ENCODE measurements at places on chromosomes 5 and 9.

- DNase-seq: no peak
Measured at GRCh38 chr5:10442576-10442975, 897 bp downstream of the ROPN1L start.

DNA sequence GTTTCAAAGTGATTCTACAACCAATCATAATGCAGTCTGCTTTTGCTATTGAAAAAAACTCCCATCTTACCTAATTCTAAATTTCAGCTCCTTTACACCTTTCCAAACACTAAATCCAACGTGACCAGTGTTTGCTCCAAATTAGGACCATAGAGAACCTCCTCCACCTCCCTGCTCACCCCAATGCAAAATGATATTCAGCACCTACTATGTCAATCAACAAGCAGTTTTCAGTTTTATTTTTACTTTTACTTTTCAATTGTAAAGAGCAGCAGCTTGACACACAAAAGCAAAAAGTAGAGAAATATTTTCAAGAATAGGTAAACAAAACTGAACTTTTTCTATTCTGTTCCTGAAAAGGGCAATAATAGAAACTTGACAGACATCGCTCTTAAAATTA, 3.4 kb downstream of the FAM13B start:
- DNase-seq: no peak

- DNase-seq: no peak
Measured at GRCh38 chr9:98365227-98365669, 109.8 kb upstream of the TBC1D2 start.

DNA sequence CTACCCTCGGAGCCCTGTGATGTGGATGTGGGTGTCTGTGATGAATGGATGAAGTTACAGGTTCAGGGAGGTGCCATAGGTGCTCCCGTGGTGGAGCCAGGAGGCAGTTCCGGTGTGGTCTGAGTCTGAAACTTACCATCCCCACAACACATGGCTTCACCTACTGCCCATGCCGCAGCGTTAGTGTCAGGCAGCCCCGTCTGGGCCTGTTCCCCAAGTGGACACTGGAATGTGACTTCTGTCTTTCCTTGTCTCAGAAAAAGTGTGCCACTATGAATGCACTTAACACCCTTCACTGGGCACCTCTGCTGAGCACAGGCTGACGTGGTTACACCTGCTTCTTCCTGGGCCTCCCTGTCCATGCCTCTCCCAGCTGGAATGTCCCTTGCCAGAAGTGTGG, 8.6 kb downstream of the ANKRD33B start:
- DNase-seq: no peak

DNA sequence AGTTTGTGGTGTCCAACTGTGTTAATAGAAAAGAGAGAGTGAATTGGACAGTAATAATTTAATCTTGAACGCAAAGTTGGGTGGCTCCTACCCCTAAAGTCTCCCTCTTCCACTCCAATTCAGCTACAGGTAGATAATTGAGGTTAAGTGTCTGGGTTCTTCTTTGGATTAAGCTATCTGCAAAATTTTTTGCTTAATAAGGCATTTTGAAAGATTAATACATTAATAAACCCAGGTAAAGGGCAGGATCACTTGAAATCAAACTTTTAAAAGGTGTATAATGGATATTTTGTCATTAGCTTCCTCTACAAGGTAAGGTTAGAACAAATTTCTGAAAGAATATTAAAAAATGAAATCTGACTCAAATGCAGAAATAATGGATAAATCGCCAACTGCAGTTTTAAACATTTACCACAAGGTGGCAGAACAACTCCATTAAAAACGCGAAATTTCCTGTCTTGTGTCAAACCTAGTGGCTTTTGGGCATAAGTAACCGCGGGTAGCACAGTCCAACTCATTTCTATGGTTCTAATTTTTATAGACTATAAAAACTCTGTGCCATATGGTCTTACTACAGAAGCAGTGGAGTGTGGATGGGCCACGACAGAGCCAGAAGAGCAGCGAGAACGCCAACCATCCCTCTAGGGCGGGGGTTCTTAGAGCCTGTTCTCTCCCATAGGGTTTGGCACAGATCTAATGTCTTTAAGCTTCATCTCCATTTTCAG, 276.5 kb downstream of the ARHGEF28 start:
- DNase-seq: no peak

GRCh38 chr5:53206562-53206961, 97.0 kb upstream of the MOCS2 start:
- DNase-seq: no peak

DNA sequence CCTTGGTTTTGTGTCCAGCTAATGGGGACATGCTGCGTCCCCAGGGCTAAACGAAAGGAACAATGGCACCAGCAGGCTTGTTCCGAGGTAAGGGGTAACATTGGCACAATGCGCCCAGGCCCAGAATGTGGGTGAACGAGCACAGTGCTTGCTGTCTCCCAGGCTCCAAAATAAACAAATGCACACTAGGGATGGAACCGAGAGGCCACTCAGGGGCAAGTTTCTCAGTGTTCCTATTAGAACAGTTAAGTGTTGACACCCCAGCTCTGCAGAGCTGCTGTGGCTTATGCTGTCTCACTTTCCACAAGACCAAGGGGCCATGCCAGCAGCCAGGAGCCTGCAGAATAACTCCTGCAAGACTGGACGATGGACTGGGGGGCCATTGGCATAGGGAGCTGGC, 492.4 kb downstream of the GADD45G start:
- no peak for DNase-seq

DNA sequence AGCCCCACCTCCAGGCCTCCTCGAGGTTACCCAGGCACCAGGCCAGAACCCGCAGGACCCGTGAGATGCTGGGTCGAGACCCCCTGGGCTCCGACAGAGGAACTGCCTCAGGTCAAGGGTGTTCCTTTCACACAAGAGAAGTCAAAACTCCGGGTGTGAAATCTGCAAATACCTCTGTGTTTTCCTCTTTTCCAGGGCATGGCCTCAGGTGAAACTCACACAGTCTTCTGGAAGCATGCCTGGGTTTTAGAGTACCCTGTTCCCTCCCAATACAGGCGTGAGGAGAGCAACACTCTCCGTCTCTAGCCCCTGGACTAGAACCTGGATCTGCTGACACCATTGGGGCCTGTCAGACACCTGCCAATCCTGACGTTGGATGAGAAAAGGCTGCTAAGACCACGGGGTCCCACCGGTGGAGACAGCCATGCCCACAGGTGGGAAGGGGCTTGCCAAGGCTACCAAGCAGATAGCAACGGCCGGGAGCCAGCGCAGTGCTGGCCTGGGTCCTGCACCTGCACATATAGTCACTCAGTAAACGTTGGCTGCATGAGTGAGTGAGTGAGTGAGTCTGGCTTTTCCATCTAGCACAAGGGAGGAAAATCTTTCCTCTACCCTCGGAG, 182.0 kb upstream of the PPP1R26 start:
- DNase-seq: no peak

GRCh38 chr9:88745276-88746001, 210.5 kb downstream of the NXNL2 start:
- no peak for DNase-seq

DNA sequence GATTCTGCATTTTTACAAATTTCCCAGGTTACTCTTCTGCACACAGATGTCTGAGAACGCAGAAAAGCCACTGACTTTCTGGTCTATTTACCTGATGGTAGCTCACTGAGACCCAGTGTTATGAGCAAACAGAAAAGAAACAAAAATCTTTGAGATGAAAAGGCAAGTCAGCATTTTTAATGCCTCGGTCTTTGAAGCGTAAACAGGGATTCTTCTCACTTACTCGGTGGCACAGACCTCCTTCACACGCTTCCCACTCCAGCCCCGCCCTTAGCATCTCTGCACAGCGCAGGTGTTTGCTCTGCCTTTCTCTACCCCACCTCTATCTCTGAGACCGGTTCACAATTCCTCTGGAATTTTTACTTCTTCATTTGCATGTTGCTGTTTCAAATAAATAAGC, 195.0 kb upstream of the IRX1 start:
- DNase-seq: no peak

GRCh38 chr5:28603869-28604268, 1565.5 kb upstream of the CDH9 start:
- DNase-seq: no peak

DNA sequence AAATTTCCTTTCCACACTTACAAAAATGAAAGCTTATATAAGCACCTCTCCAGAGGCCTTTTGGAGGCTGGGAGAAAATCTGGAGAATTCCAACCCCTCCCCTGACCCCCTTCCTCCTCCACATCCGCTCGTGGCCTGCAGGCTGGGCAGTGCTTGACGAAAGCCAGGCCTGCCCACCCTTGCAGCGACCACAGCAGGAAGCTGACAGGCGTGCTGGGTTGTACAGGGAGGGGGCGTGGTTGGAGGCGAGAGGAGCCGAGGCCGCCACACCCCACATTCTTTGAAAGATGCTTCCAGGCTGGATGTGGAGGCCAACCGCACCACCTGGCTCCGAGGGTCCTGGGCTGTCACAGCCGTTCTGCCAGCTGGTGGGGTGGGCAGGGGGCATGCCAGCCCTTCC, 47.8 kb upstream of the IER5L start:
- DNase-seq: no peak

GRCh38 chr5:138461343-138462125, 3.7 kb upstream of the EGR1 start:
- no peak for DNase-seq

- DNase-seq: no peak
Measured at GRCh38 chr5:6719896-6720560, 6.8 kb downstream of the TENT4A start.

- DNase-seq: no peak
Measured at GRCh38 chr5:138502521-138502920, 37.2 kb downstream of the EGR1 start.

GRCh38 chr5:116225281-116225922, 140.6 kb downstream of the COMMD10 start:
- no peak for DNase-seq

DNA sequence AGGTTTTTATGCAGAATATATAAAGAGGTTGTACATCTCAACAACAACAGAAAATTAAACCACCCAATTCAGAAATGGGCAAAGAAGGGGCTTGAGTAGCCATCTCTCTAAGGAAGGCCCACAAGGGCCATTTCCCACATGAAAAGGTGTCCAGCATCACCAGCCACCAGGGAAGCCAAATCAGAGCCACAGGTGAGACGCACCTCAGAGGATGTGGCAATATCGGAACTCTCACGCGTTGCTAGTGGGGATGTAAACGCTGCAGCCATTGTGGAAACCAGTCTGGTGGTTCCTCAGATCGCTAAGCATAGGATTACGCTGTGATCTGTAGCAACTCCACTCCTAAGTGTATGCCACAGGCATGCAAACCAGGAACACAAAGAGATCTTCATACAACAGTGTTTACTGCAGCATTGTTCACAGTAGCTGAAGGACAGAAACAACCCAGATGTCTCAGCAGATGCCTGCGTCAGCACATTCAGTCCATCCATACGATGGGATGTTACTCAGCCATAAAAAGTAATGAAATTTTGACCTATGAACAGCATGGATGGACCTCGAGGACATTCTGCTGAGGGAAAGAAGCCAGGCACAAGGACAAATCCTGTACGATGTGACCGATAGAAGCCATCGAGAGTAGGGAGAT, 84.3 kb upstream of the CACNA1B start:
- no peak for DNase-seq

- DNase-seq: no peak
Measured at GRCh38 chr5:17670353-17670752, 36.1 kb downstream of the TAF11L14 start.

- no peak for DNase-seq
Measured at GRCh38 chr9:133945977-133946753, 46.0 kb downstream of the VAV2 start.

DNA sequence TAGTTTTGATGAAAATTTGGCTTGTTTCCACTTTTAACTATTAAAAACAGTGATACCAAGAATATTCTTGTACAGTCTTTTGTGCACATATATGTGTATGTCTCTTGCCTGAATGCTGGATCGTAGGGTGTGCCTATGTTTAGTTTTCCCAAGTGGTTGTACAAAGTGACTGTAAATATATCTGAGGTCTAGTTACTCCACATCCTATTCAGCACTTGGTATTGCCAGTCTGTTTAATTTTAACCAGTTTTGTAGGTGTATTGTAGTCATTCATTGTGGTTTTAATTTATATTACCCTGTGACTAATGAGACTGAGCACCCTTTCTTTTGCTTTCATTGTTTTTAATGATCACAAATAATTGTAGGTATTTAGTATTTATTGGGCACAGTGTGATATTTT, 17.8 kb downstream of the RCL1 start:
- DNase-seq: no peak

DNA sequence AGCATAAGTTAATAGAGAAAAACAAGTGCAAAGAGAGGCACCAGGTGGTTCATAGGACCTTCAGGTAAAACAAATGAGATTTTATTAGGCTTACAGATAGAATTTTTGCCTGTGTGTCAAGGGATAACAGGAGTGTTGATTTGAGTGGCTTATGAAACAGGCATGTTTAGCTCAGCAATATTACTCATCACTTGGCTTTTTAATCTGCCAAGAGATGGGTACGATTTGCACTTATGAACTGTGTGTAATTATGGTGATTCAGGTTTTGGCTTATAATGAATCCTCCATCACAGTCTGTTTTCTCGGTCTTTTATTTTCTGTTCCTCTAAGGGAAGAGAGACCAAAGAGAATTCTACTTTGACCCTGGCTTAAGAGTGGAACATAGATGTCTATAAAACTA, 199.3 kb downstream of the DMRTA1 start:
- DNase-seq: no peak

- DNase-seq: no peak
Measured at GRCh38 chr5:135333732-135334515, 65.1 kb downstream of the MACROH2A1 start.

GRCh38 chr5:143979044-143979690, 167.2 kb downstream of the HMHB1 start:
- no peak for DNase-seq

DNA sequence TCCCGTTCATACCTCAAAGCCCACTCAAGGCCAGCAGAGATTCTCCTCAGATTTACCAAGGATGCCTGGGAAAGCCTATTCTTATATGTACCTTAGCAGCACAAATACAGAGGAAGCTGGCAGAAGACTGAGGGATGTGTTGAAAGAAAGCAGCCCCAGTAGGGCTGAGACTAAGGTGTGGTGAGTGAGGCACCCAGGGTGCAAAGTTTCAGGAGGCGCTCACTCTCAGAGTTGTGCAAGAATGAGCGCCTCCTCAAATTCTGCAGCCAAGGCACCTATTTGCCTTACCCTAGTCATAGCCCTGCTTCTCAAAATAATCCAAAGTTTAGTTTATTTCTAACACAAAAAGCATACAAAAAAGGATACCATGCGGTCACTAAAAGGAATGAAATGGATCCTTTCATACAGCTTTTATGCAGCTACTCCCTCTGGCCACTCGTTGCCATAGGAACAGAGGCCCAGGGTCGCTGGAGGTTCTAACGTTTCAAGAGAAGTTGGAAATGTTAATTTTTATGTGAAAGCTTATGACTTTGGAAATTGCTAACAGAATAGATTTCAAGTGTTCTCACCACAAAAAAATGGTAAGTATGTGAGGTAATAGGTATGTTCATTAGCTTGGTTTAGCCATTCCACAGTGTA, 79.7 kb upstream of the SMIM23 start:
- no peak for DNase-seq

- no peak for DNase-seq
Measured at GRCh38 chr5:148825716-148826052, 727 bp upstream of the ADRB2 start.

- no peak for DNase-seq
Measured at GRCh38 chr5:155085282-155085989, 71.9 kb downstream of the KIF4B start.

Measured in activated naive CD4-positive, alpha-beta T cell (primary cell).